ENCODE measurements at places on chromosomes 6 and 20.

GRCh38 chr20:24350923-24351368 is 118.5 kb upstream of the SYNDIG1 start:
- DNase-seq = no peak

DNA sequence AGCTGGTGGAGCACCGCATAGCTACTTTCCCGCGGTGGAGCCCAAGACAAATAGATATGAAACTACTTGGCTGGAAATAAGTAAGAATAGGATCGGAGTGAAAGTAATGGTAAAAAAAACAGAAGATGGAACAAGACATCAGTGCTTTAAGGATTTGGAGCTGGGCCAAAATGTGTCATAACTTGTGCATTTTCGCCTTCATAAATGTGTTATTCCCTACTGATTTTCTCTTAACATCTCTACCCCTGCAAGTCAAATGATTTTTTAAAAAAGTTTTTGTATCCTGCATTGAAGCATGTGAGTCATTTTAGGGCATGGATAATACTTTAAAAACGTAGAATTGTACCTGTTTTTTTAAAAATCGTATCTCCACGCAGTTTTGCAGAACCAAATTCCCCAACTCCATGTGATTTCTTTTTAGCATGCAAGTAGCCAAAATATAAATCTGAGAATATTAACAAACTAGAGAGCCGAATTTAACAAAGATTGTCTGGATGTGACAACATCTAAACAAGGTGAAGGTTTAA is 882 bp upstream of the FAM184A start:
- no peak for DNase-seq

- DNase-seq = no peak
Measured at GRCh38 chr6:34585512-34586061, 29.5 kb upstream of the SPDEF start.

DNA sequence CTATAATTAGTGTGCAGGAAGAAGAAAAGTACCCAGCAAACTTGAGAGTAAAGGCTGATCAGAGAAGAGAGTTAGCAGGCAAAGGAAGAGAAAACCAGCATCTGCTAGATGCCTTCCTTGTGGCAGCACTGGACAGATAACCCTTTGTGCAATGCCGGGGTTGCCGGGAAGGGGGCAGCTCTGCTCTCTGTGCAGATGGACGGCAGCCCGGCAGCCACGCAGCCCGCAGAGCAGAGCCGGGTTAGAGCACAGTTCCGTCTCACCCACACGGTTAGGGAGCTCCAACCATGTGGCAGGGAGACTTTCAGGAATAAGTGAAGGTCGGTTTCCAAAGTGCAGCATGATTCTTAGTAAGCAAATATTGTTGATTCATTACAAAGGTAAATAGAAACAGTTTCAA is 80.0 kb upstream of the RPS6KA2 start:
- DNase-seq = no peak

DNA sequence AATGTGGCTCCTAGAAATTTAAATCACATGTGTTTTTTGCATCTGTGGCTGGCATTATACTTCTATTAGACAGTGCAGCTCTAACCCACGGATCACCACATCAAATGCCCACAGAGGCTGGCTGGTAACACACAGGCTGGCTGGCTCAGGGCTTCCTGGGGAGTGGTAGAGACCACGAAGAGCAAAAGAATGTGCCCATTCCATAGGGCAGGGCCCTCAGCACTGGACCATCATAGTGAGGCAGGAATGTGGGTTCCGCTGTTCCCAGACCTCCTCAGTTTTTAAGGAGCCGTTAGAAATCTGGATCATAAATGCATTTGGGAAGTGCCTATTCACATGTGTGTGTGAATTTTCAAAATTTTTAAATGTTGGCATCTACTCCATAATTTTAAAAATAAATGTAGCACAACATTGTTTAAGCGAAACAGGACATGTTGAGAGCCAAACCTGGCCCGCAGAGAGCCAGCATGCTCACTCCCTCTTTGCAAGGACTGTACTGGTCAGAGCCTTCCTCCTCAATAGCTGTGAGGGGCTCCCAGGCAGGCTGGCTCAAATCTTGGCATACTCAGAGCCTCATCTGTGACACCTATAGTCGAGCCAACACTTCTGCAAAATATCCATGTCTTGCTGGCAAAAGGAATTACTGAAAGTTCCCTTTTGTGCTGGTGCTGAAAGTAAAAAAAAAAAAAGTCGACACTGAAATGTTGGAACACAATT is 190.5 kb downstream of the FNDC1 start:
- DNase-seq = no peak

DNA sequence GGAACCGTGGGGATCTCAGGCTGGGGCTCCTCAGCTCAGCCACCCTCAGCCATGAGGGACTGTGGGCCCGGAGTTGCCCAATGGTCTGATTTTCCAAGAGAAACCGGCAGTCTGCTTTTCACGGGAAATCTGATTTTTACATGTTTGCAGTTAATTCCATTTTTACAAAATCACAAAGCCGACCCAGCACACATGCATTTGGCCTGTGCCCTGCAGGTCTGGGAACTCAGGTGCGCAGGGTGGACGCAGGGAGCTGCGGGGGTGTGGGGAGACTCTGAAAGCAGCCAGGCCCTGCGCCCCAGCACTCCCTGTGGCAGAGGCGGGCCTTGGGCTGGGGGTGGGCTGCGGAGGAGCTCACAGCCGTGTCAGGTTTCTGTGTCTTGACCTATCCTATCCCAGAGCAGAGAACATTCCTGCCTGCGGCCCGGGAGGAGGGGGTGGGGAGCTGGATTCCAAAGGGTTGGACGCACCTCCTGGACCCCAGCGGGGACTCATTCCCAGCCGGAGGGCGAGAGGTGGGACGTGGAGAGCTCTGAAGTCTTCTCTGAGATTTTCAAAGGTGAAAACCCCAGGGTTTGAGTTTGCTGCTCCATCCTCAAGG is 60.6 kb downstream of the ADNP start:
- no peak for DNase-seq

DNA sequence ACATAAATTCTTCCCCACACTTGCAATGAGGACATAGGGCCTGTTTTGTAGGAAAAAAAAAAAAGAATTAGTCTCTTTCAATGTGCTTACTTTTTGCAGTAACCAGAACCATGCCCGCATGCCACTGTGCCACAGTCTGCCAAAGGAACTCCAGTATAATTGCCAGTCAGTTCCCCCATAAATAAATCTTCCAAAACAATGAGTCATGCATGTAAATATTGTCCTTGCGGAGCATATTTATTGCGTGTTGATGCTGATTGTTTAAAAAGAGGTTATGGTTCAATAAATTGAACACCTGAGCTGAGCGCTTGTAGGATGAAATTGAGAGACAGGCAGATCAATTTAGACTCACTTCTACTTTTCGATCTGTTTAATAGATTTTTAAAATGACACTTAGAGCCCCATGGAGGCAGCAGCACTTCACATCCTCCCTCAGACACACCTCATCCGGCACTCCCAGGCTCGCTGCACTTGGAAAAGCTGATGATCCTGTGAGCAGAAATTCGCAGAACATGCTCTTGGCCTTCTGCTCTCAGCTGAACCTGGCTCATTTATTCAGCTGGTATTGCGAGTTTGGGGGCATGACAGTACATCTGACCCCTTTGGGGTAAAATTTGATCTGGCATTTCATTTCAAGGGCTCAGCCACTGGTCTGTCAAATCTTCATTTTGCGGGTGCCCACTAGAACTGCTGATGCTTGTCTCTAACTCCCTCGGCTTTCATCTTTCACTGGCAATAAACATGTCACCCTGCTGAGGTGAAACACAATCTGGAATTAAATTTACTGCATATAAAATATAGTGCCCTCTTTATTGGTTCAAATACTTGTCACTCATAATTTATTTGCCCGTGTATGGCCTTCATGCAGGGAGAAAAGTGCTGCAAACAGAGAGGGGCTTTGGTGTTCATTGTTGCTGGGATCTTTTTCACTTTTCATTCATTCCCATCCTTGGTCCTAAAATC is 371.1 kb upstream of the POU3F2 start:
- DNase-seq = no peak

- no peak for DNase-seq
Measured at GRCh38 chr6:90080876-90081481, 186.7 kb downstream of the GJA10 start.

GRCh38 chr6:15364401-15365037 is 118.7 kb downstream of the JARID2 start:
- DNase-seq = no peak

- DNase-seq = no peak
Measured at GRCh38 chr6:106637717-106638341, 8.5 kb downstream of the QRSL1 start.

GRCh38 chr6:6635869-6636268 is 47.3 kb downstream of the LY86 start:
- DNase-seq = no peak

DNA sequence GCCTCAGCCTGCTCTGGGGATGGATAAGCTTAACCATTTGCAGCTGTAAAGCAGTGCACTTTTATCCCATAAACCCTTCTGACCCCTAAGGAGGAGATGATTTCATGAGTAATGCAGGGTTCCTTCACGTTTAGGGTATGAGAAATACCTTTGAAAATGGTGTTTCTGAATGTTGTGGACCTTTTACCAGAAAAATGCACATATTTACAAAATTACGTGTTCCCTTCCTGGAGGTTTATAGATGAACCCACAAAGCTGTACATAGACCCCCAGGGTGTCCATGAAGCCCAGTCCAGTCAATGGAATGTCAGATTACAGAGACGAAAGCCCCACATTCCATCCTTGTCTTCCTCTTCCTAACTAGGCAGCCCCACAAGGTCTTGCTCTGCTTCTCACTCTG is 78.6 kb upstream of the INSM1 start:
- DNase-seq = no peak

DNA sequence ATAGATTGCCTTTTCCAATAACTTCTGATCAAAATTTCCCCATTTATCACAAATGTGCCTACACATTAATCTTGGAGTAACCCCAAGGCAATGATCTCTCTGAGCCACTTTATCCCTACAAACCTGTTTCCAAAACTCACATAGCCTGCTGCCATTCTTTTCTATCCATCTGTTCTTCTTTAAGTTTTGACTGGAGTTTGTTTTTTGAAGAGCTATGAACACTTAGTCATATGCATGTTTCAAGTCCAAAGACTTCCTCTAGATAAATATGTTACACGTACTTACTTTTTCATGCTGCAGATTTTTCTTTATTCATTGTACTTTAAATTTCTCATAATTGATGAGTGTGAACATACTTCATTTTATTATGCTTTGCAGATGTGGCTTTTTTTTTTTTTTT is 488.9 kb upstream of the CITED2 start:
- no peak for DNase-seq

DNA sequence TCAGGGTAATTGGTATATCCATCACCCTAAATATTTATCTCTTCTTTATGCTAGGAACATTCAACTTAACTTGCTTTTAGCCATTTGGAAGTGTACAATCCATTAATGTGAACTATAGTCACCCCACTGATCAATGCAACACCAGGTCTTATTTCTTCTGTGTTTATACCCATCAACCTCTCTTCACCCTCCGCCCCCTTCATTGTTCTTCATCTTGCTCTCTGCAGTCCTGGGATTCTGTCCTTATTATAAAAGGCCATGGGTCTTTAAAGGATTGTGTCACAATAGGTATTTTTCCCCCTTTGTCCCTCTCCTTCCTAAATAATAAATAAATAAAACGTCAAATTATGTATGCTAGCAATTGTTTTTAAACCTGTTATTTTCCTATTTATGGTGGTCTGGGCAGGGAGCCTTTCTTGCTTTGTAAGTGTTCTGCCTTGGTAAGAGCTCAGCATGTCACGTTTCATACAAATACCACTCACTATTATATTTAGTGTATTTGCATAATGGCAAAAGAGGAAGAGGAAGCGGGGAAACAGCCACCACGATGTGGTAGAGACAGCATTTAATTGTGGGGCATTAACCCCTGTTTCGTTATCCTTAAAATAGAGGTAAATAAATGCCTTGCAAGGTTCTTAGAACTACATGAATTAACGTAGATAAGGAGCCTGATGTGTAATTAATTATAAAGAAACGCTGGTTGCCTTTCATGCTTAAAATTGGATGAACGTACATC is 1.9 kb downstream of the ABRACL start:
- DNase-seq = no peak

GRCh38 chr6:115594891-115595290 is 465.8 kb downstream of the FRK start:
- no peak for DNase-seq

GRCh38 chr20:63682384-63683139 is 13.9 kb upstream of the TNFRSF6B start:
- DNase-seq = no peak

- no peak for DNase-seq
Measured at GRCh38 chr6:16805243-16805950, 44.1 kb upstream of the ATXN1 start.

GRCh38 chr20:33477386-33478234 is 12.3 kb upstream of the CBFA2T2 start:
- no peak for DNase-seq

DNA sequence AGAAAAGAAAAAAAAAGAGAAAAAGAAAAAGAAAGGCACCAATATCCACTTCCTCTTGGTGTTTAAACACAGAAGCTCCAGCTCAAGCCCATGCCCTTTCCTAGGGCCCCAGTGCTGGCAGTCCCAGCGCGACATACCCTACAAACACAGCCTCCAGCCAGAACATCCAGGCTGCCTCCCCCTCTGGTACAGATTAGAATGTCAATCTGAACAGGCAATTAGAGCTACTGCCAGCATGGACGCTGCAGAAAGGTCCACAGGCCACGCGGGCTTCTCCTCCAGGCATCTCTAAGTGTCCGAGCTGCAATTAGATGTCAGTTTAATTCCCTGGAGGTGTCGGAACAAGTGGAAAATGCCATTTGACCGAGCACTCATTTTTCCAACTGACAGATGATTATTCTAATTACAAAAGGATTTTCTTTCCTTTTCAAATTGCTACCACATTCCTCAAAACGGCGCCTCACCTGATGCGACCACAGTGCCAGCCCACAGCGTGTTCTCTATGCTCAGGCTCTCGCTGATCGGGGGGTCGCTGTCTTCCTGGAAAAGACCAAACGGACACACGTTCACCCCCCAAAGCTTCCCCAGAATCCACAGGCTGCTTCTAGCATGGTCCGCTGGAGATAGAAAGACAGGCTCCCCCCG is 79.5 kb downstream of the ATP9A start:
- DNase-seq = no peak

DNA sequence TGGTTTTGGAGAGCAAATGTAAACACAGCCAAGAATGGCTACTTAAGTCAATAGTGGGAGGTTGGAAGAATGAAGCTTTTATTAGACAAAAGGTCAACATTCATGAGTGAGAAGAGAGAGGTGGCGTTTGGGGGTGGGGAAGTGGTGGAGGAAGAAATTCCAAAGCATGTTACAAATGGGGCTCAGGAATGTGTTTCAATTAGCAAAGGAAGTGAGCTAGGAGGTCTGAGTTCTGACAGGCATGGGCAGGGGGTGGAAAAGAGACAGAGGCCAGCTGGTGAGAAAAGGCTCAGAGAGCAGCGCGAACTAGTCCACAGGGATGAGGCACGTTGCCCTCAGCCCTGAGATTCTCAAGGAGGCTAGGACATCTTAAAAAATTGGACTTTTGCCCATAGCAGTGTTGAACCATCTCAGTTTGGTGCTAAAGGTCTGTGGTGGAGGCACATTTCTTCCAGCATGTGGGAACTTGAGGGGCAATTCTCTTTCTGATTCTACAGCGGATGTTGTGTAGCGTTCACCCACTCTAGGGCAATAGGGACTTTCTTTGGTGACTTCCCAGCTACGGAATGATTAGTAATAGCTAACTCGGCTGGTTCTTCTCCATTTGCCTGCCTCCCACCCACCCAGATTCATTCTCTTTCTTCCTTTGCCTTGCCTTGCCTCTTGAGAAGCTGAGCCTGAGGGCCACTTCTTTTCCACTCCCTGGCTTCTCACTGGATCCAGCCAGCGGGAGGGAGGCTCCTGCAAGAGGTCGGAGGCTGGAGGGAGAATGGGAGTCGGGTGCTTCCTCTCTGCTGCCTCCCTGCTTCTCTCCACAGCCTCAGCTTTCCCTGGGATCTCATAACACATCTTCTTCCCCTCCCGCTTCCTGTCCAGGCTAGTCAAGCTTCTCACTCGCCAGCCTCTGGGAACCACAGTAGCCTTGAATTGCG is 45.1 kb upstream of the NEDD9 start:
- no peak for DNase-seq

Data from stimulated activated CD4-positive, alpha-beta T cell treated with anti-CD3 and anti-CD28 coated beads, TNF-alpha, amount 100 ng/mL, for 1 hour (primary cell).